ENCODE measurements at places on chromosomes 5 and 9. TPM values are rescaled to one million over a fixed set of nuclear protein-coding genes. Genes with fewer than 3 reads are reported as not detected.
A peak's percentile ranks its signal among the peaks of the same experiment; 100 is the strongest.

SPINK4 gene
- not detected for total RNA-seq

ZNF618 gene
- 1.8 TPM for total RNA-seq

NME5 gene
- total RNA-seq = 1.7 TPM

OTP gene
- total RNA-seq = 0.05 TPM

SVEP1 gene
- 0.05 TPM for total RNA-seq

FBXL7 gene
- total RNA-seq = not detected

GRCh38 chr5:146068206-146068605, 37.2 kb downstream of the PLAC8L1 start:
- DNase-seq = no peak
- H3K4me3 ChIP-seq = no peak overlapping the region
- no peaks in the 10 kb centered on the region for H3K36me3 ChIP-seq
- no peaks in the 10 kb centered on the region for H3K4me1 ChIP-seq
- H3K27ac ChIP-seq = no peak overlapping the region

GRCh38 chr5:58114324-58114723, 345.6 kb downstream of the PLK2 start:
- no peak overlapping the region for H3K4me3 ChIP-seq
- DNase-seq = no peak
- no peaks in the 10 kb centered on the region for H3K36me3 ChIP-seq
- no peaks in the 10 kb centered on the region for H3K4me1 ChIP-seq

DNA sequence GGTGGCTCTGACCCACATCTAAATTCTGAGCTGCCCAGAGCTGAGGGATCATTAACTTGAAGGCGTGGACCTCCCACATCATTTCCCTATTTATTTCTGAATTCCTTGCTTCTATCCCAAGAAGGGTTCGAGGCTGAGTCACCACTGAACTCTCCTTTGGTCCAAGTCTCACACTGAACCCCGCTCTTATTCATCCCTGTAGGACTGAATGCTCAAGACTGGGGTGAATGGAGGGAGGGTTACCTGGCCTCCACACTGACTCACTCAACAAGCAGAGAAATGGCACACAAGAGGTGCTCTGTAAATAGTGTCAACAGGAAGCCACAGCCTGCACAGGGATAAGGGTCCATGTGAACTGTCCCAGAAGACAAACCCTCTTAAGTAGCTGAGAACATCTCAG, 79.1 kb upstream of the FSTL4 start:
- H3K4me3 ChIP-seq = no peak overlapping the region
- no peak overlapping the region for H3K27ac ChIP-seq
- no peaks in the 10 kb centered on the region for H3K4me1 ChIP-seq
- H3K27me3 ChIP-seq = peaks cover 26% of the 10 kb centered on the region
- no peak for DNase-seq

- peaks cover 22% of the 10 kb centered on the region for H3K36me3 ChIP-seq
- H3K27ac ChIP-seq = no peak overlapping the region
- peaks cover 4% of the 10 kb centered on the region for H3K4me1 ChIP-seq
- no peaks in the 10 kb centered on the region for H3K27me3 ChIP-seq
These were observed 35.4 kb upstream of the C5orf47 start for GRCh38 chr5:173953528-173954090.

DNA sequence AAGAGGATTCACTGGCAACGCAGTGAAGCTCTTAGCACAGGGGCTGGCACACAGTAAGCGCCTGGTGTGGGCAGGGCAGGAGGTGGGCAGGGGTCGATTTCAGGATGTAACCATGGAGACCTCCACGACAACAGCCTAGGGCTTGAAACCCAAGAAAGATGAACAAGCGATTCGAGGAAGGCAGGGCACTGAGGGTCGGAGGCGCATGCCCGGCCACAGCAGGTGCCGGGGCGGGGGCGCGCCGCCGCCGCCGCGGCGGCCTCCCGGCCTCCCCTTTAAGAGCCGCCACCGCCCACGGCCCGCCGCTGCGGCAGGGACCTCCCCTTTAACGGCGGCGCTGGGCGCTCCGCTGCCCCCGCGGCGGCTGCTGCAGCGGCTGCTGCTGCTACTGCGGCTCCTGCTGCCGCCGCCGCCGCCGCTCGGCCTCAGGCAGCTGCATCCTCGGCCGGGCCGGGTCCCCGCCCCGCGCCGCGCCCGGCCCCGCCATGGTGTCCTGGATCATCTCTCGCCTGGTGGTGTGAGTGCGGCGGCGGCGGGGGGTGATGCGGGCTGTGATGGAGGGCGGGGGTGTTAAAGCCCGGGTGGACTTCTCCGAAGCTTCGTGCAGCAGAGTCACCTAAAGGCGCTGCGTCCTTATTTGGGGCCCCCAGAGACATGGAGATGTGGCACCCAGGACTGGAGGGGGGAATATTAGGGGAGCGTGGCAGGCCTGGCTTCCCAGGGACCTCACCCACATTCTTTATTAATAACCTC, at the start of gene REEP2:
Gene REEP2 (plus strand): TSS at position 334 of the 753 bp plus-strand sequence. CDS start 152 bp downstream, at position 486.
- peak within 1 kb of the TSS; percentile 45 for H3K4me3 ChIP-seq

- no peaks in the 10 kb centered on the region for H3K4me1 ChIP-seq
- no peak overlapping the region for H3K4me3 ChIP-seq
- H3K36me3 ChIP-seq = no peaks in the 10 kb centered on the region
- no peak for DNase-seq
- no peak overlapping the region for H3K27ac ChIP-seq
These were observed 1.8 kb upstream of the FAT2 start for GRCh38 chr5:151592855-151593408.

DNA sequence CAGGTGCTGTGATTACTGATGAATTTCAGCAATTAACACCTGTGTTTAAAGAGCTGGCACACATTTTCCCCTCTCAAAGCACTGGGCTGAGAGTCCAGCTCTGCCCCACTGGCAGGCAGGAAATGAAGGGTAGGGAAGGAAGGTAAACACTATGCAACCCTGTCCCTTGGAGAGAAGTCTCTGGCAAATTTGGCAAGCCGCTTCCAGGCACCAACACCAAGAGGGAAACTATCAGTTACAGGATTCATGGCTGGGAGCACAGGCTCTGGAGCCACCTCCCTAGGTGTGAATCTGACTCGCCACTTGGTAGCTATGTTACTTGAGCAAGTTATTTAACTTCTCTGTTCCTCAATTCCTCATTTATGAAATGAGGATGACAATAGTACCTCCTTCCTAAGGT, 3.3 kb downstream of the ANKS6 start:
- H3K27ac ChIP-seq = no peak overlapping the region
- no peak for DNase-seq
- peaks cover 10% of the 10 kb centered on the region for H3K4me1 ChIP-seq
- H3K4me3 ChIP-seq = no peak overlapping the region

DNA sequence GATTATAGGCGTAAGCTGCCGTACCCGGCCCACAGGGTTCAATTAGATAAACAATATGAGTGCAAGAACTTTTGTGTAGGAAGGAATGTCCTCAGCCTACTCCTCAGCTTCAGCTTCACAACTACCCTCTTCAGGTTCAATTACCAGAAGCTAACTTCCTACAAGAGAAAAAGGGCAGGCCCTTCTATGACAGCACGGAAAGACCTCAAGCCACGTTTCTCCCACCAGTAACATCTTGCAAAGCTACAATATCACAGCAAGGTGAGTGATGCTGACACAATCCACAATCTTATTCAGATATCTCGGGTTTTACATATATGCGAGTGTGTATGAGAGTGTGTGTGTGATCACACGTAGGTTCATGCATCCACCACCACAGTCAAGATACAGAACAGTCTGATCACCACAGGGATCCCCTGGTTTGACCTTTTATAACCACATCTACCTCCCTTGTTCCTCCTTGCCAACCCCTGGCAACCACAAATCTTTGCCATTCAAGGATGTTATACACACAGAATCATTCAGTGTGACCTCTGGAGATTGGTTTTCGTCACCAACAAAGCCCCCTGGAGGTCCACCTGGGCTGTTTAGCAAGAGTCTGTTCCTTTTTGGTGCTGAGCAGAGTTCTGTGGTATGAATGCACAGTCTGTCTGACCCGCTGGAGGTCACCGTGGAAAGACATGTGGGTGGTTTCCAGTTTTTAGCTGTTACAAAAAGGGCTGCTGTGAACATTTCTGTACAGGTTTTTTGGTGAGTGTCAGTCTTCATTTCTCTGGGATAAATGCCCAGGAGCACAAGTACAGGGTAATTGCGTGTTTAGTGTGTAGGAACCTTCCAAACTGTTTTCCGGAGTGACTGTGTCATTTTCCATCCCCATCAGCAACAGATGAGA, 38.2 kb downstream of the IPPK start:
- H3K4me1 ChIP-seq = no peaks in the 10 kb centered on the region
- no peak overlapping the region for H3K4me3 ChIP-seq
- H3K27me3 ChIP-seq = no peaks in the 10 kb centered on the region
- H3K36me3 ChIP-seq = peaks cover 5% of the 10 kb centered on the region
- DNase-seq = no peak

- no peak overlapping the region for H3K27ac ChIP-seq
- H3K4me1 ChIP-seq = no peaks in the 10 kb centered on the region
- H3K4me3 ChIP-seq = no peak overlapping the region
- no peak for DNase-seq
- H3K36me3 ChIP-seq = no peaks in the 10 kb centered on the region
- H3K27me3 ChIP-seq = no peaks in the 10 kb centered on the region
These were observed 52.8 kb upstream of the SLC44A1 start for GRCh38 chr9:105191508-105192121.

DNA sequence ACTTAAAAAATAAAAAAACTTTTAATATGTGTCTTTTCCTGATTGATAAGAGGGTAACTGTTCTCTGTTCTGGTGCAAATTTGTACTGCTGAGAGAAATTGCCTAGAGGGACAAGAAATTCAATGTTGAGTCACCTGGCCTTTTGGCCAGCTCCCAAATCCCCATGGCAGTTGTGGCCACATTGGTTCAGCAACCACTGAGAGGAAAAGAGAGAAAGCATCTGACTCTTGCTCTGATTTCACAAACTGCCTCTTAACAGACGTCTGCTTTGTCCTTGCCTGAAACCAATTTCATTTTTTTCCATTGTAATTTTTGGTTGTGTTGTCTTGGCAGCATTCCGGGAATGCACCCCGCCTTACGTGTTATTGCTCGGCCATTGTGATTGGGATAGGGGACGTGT, 42.4 kb downstream of the NTRK2 start:
- no peak for DNase-seq
- H3K36me3 ChIP-seq = no peaks in the 10 kb centered on the region
- no peak overlapping the region for H3K4me3 ChIP-seq

GRCh38 chr5:31382051-31382878, 149.6 kb downstream of the DROSHA start:
- no peaks in the 10 kb centered on the region for H3K36me3 ChIP-seq
- H3K4me3 ChIP-seq = no peak overlapping the region
- DNase-seq = no peak
- H3K27me3 ChIP-seq = no peaks in the 10 kb centered on the region

DNA sequence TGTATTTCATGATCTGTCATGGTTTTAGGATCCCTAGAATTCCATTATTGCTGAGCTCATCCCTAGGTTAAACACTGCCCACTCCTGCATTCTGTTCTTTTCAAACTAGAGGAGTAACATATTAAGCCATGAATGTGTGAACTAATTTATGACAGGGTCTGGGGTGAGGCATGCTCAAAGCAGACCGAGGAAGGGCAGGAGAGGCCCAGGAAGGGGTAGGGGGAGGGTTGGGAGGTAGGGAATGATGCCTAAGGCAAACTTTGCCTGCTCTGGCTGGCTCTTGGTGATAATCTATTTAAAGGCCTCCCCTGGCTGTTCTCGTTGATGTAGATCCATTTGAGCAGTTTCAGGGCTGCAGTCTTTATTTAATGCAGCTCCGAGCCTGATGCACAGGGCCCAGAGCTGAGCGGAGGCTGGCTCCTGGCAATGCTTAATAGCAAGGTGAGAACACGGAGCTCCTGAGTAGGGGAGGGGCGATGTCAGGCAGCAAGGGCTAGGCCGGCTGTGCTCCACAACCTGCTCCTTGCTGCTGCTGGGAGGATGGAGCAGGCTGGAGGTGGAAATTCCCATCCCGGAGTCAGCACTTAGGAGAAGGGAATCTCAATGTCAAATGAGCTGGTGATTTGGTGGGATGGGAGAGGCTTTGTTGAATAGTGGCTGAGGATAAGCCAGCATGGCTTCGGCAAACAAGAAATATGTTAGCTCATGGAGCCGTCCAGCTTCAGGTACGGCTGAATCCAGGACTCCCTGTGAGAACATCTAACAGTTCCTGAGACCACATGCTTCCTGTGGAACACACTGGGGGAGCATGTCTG, 73.2 kb upstream of the UNC5A start:
- DNase-seq = no peak
- H3K4me3 ChIP-seq = no peak overlapping the region
- H3K36me3 ChIP-seq = no peaks in the 10 kb centered on the region
- H3K27ac ChIP-seq = no peak overlapping the region

DNA sequence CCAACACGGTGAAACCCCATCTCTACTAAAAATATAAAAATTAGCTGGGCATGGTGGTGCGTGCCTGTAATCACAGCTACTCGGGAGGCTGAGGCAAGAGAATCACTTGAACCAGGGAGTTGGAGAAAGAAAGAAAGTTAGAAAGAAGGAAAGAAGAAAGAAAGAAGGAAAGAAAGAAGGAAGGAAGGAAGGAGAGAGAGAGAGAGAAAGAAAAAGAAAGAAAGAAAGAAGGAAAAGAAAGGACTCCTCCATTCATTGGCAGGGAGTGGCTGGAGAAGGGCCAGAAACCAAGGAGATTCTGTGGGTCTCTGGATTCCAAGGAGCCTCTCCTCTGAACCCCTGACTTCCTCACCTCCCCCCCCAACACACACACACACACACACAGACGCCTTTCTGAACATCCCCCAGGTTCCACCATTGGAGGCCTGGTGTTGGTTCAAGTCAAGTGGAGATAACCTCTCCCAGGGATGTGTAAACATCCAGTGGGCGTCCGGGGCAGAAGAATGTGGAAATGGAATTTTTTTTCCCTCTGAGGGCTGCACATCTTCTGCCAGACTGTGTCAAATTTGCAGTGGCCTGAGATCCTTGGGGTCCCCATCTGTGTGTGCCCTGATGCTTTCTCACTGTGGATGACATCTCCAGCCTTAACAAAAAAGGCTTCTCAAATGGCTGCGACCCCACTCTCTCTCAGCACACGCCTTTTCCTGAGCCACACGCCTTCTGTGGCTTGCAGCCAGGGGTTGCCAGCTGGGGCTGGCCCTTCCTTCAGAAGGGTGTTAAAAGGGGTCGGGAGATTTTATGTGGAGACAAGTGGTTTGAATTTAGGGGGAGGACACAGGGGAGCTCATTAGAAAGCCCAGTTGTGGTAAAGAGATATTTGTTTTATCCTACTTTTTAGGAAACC, 109.3 kb upstream of the HAND1 start:
- no peak overlapping the region for H3K27ac ChIP-seq
- peaks cover 4% of the 10 kb centered on the region for H3K4me1 ChIP-seq
- DNase-seq = no peak
- no peak overlapping the region for H3K4me3 ChIP-seq
- H3K27me3 ChIP-seq = peaks cover 2% of the 10 kb centered on the region
